Left renal cortex interstitium (tissue), 4 donors: ENCODE measurements at places on chromosomes 5 and 9.

DNA sequence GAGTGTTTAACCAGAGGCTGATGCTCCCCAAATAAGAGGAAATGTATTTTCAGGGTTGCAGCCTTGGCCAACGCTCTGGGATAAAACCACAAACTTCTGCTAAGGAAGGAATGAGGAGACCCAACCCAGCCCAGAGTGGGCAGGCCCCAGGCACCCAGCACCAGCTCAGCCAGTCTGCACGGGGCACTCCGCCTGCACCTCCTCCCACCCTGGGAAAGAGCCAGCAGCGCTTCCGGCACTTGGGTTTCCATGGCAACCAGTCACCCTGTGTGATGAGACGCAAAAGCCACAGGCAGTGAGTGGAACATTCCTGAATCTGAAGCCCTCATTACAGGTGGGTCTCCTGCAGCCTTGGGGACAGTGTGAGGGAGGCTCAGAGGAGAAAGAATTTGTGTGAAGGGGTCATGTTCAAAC is 85.2 kb upstream of the ZBTB43 start:
- DNase-seq, result peak; percentile 66

DNA sequence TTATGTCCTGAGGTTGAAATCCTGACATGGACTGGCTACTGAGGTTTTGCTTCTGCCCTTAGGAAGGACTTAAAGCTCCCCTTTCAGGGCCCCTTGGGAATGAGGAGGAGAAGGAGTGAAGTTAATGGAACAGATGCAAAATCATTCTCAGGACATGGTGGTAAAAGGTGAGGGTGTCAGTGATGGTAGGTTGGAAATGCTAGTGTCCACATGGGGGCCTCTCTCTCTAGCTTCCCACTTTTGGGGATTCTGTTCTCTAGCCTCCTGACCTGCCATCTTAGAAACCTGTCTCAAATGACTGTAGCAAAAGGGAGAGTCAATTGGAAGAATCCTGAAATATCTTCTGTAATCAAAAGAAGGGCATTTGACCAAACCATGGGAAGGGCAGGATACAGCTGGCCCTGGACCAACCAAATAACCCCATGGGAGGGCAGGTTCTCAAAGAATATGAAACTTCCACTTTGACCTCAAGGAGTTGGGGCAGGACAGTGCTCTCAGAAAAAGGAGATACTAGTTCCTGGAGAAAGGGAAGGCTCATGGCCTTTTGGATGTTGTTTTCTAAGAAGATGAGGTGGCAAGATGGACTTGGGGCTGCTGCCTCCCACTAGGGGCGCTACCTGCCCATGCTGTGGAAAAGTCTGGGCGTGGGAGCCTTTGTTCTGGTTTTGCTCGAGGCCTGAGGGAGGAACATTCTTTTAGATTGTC is 21.2 kb upstream of the MLANA start:
- DNase-seq, result no peak

- DNase-seq, result no peak
Measured at GRCh38 chr5:17326600-17327037, 109.2 kb downstream of the BASP1 start.

DNA sequence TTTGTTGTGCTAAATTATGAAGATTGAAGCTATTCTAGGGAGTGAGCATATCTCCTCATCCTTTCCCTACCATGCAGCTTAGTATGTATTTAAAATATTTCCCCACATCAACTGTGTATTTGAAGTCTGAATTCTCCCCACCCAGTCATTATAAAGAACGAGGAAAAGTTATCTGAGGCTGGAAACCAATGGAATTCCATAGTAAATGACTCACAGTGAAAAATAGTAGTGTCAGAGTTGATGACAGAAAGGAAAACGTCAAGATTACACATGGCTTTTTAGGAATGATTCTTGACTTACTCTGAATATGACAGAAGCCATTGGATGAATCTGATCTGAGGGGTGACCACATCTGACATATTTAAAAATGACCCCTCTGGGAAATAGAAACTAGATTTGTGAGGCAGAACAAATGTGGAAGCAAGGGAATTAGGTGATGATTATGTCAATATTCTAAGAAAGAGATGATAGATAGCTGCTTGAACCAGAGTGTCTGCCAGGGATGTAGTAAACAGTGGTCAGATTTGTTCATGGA is 1768.9 kb upstream of the CDH9 start:
- DNase-seq, result no peak

DNA sequence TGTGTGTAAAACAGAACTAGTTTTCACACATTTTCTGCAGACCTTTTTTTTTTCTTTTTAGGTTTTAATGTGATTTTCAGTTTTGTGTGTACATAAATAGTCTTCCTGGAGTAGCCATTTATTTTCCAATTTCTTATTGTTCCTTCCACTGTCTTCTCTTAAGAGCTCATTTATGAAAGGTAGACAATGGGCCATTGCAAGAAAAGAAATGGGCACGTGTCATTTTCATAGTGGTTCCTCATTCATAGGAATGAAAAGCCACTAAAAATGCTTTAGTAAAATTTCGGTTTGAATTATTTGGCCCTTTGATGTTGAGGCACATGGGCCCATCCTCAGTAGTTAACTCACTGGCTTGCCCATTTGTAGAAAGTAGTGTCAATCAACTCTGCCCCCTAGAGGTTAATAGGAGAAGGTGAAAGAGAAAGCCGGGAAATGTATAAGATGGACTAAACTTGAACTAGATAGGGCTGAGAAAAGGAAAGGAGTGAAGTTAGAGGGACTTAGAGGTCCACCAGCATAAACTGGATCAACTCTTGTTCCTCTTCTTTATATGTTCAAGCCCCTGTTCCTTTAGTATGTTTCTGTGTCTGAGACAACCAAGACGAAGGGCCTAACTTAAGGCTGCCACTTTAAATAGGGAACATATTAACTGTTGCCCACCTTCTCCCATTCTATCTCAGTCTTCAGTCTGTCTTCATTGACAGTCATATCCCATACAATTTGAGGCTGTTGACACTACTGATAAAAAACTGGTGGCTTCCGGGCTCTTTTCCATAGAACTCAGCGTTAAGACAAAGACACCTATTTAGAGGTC is 72.6 kb downstream of the SMARCA2 start:
- no peak for DNase-seq

DNA sequence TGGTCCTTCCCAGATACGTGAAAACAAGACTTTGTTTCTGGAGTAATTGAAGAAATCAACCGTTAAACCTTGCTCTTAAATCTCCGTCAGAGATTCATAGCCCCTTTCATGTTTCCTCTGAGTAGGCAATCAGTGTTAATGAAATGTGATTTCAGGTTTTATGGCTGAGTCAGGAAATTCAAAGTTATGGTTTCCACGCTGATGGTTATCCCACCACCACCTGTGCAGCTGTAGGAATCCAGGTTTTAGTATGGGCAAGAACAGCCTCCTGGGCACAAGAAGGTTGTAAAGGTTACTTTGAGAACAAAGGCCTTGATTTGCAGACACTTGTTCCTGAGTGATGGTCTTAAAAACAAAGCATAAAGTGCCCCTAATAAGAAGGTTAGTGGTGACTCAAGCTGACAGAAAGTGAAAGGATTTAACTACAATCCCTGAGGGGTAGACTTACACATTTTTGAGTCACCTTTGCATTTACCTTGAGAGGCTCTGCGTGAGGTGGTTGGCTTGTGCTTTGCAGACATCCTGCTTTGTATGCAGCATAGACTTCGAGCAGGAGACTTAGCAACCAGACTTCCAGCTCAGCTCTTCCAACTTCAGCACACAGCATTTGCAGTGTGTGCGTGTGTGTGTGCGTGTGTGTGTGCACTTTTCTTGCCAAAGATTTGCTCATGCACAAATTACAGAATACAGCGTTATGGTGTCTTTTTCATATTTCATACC is 159.6 kb downstream of the TLE4 start:
- no peak for DNase-seq

GRCh38 chr9:137351781-137352501 is 49.9 kb upstream of the NRARP start:
- no peak for DNase-seq

GRCh38 chr5:159005062-159005461 is 94.7 kb downstream of the EBF1 start:
- no peak for DNase-seq

DNA sequence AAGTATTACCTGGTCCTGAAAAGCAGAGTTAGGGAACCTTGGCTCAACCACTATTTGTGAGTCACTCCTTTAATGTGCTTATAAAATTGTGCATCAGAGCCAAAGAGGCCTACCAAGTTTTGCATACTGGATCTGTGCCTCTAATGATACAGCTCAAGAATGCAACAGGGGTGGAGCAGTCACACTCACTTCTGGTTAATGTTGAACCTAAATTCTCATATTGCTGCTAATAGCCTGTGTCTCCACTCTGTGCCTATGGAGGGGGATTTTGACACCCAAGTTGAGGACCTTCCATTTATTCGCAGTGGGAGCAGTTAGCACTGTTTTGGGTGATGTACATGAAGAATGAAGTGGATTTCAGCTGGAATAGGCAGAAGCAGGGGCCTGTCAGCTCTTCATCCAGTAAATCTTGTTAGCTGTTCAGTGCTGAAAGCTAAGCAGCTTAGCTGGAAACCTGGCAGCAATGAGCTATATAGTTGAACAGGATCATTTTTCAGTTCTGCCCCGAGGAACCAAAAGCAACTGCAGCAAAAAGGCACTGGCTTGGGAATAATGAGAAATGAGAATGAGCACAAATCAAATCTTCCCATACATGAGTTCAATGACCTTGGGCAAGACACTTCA is 9.7 kb downstream of the SH3TC2 start:
- no peak for DNase-seq

- DNase-seq, result no peak
Measured at GRCh38 chr5:15203376-15203775, 296.6 kb upstream of the FBXL7 start.

DNA sequence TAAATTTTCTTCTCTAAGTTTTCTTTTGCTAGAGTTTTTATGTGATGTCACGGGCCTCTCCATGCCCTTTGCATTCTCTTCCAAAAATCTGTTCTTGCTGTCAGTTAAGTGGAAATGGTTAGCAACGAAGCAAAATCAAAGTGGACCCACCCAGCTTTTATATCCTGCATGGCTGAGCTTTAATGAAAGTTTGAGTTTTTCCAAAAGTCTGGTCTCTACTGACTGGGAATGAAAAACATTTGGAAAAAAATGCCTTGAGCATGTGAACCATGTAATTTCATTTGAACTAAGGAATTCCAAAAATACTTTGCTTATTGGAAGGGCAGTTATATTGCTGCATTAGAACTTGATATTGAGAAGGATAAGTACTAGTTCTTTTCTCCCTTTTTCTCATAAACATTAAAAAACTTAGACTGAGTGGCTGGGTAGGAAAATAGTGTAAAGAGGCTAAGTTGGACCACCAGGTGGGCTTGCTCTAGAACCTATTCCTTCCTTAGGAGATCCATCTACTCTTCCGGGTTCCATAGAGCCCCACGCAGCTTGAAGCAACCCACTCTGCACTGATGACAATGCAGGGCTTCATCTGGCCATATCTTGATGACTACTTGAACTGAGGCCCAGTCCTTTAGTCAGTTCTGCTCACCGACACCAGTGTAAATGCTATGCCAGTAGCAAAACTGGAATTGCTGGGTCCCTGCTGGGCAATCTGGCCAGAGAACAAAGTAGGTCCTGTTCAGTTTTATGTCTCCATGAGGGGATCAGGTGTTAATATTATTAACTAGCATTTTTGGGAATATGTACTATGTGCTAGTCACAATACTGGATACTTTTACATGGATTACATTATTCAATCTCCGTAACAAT is 17.4 kb upstream of the RIC1 start:
- no peak for DNase-seq

DNA sequence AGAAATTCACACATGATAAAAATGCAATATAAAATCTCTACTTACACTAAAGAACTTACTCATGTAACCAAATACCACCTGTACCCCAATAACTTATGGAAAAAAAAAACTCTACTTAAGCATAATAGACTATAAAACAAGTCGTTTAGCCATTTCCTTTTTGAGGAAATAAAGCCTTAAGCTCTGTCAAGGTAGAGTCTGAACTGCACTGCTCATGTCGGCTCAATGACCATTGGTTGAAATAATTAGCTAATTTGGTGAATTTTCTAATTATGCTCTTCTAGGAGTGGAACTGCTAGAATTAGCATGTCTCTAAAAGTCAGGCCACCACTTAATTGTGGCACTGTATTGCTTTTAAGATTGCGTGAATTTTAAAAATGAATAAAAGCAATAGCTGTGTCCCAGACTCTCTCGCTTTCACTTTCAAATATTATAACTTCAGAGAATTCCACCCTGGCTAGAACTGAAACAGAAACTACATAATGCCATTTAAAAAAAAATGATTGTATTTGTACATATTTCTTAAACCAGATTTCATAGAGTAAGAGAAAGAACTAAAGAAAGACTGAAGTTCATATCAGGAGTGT is 113.0 kb upstream of the PCA3 start:
- no peak for DNase-seq

DNA sequence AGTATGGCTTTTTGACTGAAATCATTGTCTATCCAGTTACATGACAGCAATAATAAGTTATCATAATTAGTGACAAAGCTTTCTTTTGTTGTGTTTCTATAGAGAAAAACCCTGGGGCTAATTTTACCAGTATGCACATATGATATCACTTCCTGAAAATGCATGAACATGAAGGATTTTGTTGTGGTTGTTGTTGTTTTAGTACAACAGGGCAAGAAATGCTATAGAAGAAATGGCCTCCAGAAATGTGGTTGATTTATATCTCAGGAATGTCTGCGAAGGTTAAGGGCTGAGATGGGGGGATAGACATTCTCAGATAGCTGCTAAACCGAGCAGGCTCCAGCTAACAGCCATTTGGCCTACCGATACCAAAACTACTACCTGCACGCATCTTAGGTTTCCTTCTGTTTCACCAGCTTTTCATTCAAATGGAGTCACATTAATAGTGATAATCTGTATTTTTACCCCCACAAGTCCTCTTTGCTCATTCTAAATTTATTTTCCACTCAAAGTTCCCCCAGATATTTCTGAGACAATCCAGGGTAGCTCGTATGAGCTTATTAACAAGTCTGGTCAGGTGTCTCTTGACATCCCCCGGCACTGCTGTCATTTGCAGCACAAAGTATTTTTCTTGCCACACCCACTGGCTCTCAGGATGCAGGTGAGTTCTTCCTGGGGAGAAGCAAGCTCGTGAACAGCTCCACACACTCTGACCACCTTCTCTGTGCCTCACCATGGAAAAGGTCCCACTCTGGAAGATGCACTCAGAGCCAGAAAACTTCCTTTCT is 232.4 kb upstream of the GAS1 start:
- DNase-seq, result no peak

DNA sequence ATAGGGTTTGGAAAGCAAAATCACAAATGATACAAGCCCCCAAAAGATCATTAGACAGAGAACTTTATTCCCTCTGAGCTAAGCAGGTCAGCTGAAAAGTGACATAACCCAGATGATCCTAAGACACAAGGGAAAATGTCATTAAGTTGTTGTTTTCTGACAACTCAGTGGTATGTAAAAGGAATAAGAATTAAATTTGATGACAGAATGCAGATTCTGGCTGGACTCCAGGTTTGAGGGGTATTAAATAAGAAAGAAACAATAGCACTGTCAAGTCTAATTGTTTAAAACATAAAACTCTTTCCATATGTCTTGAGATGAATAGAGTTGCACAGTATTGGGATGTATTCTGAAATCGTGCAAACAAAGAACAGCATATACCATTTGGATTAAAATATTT is 429.9 kb downstream of the CAAP1 start:
- no peak for DNase-seq

- no peak for DNase-seq
Measured at GRCh38 chr9:105194234-105194633, 50.2 kb upstream of the SLC44A1 start.
